Activated T-cell treated with anti-CD3 and anti-CD28 coated beads, Interleukin-2, amount 50 U/mL, for 72 hours (primary cell): ENCODE measurements at places on chromosomes 3 and 15.
A peak's percentile ranks its signal among the peaks of the same experiment; 100 is the strongest.

DNA sequence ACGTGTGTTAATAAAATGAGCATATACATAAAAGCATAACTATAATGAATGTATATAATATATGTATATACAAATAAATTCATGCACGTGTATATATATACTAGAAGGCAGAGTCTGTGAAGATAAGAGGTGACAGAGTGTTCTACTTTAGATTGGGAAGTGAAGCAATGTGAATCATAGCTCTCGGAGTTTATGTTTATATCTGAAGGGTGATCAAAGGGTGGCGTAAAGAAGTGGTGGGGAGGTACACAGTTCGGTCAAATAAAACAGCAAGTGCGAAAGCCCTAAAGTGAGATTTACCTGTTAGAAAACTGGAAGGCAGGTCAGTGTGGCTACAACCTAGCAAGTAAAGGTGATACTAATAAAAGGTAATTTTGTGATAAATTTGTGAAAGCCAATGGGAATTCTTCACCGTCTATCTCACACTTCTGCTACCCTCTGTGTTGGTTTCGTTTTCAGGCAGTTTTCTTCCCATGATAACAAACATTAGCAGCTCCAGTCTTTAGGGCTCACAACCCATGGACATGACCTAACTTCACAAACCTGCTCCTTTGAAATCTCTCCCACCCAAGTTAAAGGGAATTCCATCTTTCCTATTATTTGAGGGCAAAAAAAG is 46.7 kb upstream of the BCHE start:
- no peak for DNase-seq

DNA sequence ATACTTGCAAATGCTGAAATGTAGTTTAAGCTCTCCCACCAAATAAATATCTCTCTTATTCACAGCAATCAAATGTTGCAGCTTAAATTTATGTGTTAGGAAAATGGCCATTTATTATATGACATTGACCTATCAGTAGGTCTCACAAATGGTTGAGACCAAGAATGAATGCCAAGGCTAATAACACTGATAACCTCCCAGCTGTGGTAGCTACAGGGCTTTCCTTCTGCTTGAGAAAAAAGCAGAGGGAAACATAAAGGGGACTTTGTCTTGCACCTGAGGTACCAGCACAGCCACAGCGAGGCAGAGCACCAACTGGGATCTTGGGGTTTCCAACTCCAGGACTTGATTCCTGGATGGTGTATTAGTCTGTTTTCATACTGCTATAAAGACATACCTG is 73.1 kb upstream of the TTC14 start:
- no peak for DNase-seq

DNA sequence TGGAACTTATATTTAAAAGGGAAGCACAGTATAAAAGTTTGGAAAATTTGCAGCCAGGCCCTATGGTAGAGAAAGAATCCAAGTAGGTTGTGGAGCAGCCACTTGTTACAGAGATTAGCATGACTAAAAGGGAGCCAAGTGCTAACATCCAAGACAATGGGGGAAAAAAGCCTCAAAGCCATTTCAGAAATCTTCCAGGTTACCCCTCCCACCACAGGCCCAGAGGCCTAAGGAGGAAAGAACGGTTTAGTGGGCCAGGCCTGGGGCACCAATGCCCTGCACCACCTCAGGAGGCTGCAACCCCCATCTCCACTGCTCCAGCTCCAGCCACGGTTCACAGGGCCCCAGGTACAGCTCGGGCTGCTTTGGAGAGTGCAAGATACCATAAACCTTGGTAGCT is 69.9 kb downstream of the IGF2BP2 start:
- no peak for DNase-seq

- no peak for DNase-seq
Measured at GRCh38 chr3:132444383-132444782, 27.1 kb downstream of the DNAJC13 start.

GRCh38 chr15:51849860-51850259 is 20.4 kb downstream of the TMOD3 start:
- no peak for DNase-seq

DNA sequence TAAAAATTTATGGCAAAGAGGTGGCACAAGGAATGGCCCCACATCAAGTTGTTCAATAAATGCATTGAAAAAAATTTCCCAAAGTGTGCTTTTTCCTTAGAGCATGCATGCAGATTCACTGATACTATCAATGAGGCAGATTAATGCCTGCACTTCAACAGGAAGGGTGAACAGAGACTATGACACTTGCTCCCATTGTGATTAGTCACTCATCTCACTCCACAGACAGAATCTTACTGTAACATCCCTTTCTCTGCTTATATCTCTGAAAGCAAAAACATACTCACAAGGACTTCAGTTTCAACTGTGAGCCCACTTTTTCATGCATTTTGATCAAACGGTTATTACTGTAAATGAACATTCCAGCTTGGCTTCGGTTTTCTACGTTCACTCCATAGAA is 60.9 kb downstream of the MORC1 start:
- DNase-seq = no peak

- no peak for DNase-seq
Measured at GRCh38 chr15:78822514-78822913, 11.2 kb upstream of the ADAMTS7 start.

DNA sequence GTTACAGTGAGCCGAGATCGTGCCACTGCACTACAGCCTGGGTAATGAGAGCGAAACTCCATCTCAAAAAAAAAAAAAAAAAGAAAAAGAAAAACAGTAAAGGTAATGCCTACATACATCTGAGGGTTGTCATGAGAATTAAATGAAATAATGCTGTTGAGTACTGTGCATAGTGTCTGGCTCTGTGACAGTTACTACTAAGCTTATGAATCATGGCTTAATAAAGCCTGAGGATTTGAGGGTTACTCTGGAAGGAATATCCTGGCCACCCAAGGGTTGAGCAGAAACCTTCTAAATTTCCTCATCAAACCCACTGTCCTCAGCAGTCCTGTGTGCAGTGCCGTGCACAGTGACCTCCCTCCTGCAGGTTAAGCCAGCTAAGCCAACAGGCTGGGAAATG is 26.8 kb upstream of the ELP6 start:
- no peak for DNase-seq

- peak; percentile 42 for DNase-seq
Measured at GRCh38 chr3:69092030-69092516, 7.3 kb downstream of the ARL6IP5 start.

DNA sequence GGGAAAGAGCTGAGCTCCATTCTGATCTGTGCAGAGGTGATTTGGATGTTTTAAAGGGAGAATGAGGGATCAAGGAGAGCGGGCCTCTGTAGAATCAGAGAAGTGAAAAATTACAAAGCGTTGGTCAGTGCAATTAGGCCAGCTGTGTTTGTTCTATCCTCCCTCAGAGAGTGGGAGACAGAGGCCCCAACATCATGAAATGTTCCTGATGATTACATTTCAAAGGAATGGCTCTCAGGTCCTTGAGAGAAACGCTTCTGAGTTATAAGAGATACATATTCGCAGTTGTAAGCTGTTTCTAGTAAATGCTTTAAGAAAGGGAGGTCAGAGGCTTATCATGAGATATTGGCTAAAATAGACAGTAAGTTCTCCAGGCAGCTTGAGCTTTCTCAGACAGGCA is 15.7 kb upstream of the CAND2 start:
- no peak for DNase-seq

GRCh38 chr15:60006873-60007272 is 2.8 kb downstream of the FOXB1 start:
- no peak for DNase-seq

DNA sequence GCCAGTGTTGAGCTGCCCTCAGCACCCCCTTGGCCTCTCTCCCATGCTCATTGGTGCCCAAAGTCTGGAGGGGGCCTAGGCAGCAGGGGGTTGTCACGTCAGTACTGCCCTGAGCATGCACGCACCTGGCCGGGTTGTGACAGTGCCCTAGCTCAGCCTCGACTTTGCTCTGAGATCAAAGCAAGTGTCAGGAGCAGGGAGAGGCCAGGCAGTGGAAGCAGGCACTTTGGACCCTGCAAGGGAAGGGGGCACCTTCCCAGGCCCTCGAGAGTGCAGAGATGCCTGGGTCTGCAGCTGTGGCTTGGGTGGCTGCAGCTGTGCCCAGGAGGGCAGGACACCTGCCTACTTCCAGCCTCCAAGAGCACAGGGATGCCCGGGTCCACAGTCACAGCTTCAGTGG is 561.3 kb downstream of the NLGN1 start:
- DNase-seq = no peak

DNA sequence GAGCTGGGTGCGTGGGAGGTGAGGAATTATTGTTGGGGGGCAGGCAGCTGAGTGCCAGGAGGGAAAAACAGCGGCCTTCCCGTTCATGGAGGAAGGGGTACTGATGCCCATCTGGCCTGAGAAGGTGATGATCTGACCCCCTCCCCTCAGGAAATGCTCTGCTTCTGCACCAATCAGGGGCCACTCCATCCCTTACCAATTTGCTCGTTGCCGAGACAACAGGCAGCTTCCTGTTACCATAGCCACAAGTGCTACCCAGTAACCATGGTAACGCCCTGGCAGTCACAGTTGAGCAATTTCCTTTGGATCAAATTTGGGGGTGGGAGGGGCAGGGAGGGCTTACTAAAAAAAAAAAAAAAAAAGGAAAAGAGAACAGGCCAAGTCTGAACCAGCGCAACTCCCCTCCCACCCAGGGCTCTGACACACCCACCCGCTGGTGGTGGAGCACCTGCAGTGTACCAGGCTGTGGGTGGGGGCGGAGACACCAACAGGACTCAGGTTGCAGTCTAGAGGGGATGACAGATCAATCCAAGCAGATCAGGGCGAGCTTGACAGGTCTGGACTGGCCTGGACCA is 13.7 kb downstream of the CELF6 start:
- DNase-seq = peak; percentile 15

- no peak for DNase-seq
Measured at GRCh38 chr3:72135636-72136035, 350.7 kb upstream of the PROK2 start.

- DNase-seq = no peak
Measured at GRCh38 chr3:133610031-133610430, 36.5 kb downstream of the CDV3 start.

- no peak for DNase-seq
Measured at GRCh38 chr15:53225781-53226180, 435.6 kb upstream of the ONECUT1 start.

- DNase-seq = no peak
Measured at GRCh38 chr3:117192888-117193287, 483.3 kb downstream of the TUSC7 start.

- DNase-seq = no peak
Measured at GRCh38 chr3:129485721-129486663, 42.4 kb upstream of the RHO start.

DNA sequence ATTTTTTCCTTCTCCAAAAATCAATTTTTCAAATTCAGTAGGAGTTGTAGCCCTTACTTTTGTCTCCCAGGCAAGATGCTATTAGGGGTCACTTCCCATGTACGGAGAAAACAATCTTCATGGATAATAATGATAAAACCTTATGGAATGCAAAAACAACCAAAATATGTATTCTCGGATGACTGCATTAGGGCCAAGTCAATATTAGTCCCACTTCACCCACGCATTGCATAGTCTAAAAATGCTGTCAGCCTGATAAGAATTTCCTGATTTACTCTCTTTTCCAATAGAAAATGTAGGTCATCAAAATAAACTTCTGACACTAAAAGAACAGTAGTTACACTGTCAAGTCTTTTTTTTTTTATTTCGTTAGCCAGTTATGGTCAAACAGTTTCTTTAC is 2.7 kb downstream of the VGLL3 start:
- no peak for DNase-seq

DNA sequence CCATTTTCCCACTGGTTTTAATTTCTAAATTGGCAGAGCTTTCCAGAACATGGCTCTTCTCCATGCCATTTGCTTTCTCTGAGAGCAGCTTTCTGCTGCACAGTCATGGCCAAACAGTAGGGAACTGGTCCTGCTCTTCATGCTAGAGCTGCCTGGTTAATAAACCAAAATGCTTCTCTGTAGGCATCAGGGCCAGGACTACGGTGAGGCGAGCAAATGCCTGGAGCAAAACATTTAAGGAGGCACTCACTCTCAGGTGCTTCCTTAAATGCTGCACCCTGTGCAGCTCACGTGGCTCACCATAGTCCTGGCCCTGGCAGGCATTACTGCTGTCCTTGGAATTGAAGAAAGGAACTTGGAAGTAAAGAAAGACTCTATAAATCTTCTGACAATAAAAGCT is 48.5 kb upstream of the PPP2R3A start:
- no peak for DNase-seq

GRCh38 chr15:73872346-73872745 is 1.0 kb upstream of the TBC1D21 start:
- DNase-seq = no peak

DNA sequence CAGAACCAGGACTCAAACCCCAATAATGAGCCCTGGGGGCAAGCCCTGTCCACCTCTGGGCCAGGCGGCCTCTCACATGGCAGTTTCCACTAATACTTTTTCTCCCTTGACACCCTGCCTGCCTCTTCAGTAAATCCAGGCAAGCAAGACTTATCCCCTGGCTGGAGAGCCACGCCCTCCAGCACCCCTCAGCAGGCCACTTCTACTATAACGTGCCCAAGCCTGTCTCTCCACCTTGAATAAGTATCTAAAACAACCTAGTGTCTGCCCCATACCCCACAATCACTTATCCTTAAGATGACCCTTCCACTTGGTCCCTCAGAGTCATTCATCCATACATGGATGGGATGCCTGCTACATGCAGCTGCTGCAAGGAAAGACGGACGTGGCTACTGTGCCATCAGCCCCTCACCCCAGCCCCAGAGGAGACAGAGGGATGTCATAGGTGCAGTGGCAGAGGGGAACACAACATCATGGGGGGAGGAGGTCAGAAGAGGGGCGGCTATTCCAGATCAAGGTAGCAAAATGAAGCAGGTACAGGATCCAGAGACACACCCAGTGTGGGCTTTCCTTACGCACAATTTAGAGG is 63.4 kb downstream of the LRIG1 start:
- DNase-seq = no peak

GRCh38 chr3:1798711-1799405 is 299.8 kb upstream of the CNTN4 start:
- DNase-seq = no peak

GRCh38 chr3:147619921-147620560 is 210.9 kb downstream of the ZIC1 start:
- DNase-seq = no peak

DNA sequence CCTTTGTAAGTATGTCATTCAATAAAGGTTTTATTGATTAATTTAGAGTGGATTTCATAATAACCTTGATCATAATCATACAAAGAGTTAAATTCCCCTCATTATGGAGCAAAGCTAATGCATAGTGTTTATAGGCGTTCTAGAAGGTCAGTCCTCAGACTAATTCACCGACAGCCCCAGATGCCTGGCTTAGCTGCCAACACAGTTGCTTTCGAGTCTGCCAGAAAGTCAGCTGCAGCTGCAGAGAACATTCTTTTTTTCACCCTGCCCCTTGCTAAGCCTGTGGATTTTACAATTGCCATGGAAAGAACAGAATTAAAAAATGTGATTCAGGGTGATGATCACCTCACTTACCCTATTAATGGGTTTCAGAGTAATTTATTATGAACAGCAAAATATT is 21.2 kb downstream of the CADM2 start:
- no peak for DNase-seq
